Ecto neural progenitor cell (in vitro differentiated cells): ENCODE measurements at places on chromosomes 12 and 14.

- no peak for DNase-seq
Observed at GRCh38 chr12:108046135-108046534, 83.0 kb upstream of the WSCD2 start.

- no peak for DNase-seq
Observed at GRCh38 chr14:32358781-32359180, 29.7 kb downstream of the AKAP6 start.

DNA sequence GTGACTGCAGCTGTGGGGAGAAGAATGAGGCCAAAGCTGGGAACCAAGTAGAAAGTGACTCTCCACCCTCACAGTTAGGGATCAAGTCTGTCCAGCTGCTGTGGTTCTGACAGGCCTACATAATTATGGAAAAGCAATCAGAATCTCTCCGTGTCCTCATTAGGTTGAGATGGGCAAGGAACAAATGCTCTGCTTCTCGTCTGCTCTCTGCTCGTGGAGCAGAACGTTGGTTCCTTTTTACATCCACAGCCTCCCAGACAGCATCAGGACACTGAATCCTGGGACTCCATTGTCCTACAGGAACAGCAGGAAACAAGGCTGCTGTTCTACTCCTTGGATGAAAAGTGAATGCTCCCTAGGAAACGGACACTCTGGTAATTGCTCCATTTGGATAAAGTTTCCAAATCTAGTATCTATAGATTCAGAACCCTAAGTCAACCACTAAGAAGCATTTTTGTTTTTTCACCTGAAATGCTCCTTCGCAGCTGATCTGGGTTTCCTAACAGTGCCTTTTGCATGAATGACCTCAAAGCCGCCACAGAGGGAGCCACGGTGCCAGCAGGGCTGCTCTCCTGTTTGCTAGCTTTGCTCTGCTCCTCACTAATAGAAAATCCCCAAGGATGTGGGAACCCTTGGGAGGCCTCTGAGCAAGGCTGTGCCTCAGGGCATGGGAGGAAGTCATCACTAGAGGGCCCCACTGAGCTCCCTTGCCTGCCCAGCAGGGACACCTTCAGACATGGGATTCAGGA lies 102.0 kb downstream of the EGLN3 start:
- DNase-seq, result peak; percentile 88

- no peak for DNase-seq
Observed at GRCh38 chr12:50633955-50634354, 129.2 kb downstream of the DIP2B start.

GRCh38 chr12:43501703-43502102 lies 50.3 kb downstream of the ADAMTS20 start:
- DNase-seq, result no peak

DNA sequence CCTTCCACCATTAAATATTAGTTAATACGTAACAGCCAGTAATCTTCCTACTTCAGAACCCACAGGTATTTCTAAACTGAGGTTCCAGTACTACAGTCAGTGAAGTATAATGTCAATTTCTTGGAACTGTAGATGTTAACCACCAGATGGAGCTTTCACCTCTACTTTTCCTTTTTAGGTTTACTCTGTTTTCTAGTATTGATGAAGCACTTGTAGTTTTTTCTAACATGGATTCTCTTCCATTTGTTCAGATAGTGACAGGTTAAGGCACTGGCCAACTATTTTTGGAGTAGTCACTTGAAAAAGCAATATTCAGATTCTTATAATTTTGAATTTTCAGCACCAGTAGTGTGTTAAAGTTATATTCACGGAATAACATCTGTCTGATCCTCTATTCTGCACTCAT lies 4.6 kb upstream of the SEC23A start:
- DNase-seq, result no peak

GRCh38 chr14:53663709-53664108 lies 292.9 kb downstream of the BMP4 start:
- DNase-seq, result peak; percentile 60

DNA sequence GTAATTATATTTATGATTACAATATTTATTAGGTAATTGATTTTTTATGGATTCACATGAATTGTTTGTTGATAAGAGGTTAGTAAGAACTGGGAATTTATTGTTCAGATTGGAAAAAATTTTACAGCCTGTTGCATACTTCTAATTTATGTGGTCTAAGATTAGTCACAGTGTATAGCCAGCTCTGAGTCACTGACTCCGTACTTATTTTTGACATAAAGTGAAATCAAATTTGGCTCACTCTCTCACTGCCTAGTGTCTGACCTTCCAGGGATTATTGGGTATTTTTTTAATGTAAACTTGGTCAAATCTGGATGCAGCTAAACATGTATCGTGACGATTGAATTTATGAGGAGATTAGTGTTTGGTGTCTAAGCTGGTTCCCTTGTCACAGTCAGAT lies 109.3 kb downstream of the PTPRQ start:
- DNase-seq, result no peak

- no peak for DNase-seq
Observed at GRCh38 chr12:56931474-56931978, 2.7 kb downstream of the SDR9C7 start.

DNA sequence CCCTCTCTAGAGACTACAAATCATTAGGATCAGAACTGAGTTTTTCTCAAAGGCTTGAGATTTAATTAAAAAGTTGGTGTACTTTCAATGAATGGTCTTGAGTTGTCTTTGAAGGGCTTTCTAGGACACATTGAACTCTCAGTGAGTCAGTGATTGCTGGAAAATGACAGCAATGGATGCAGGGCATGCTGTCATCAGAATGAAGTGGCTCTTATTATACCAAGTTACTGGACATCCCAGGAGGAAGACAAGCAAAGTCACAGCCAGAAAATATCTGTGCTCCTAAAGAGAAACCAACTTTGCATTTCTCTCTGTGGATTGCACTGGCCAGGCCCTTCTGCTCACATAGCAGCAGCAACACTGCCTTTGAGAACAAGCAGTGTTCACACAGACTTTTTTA lies 112.6 kb downstream of the PRIMA1 start:
- no peak for DNase-seq

DNA sequence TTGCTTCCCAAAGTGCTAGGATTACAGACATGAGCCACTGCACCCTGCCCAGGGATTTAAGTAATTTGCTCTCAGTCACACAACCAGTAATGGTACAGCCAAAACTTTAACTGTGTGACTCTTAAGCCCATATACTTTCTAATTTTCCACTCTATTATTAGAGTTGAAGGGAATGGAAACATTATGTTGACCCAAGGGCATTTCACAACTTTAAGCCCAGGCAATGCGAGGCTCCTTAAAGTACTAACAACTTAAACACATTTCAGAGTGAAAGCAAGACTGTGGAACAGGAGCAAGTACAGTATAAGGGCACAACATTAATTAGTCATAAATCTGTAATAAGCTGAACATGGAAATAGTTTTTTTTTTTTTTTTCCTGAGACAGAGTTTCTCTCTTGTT lies 39.8 kb downstream of the BAZ1A start:
- DNase-seq, result no peak

- no peak for DNase-seq
Observed at GRCh38 chr14:58428118-58428683, 682 bp downstream of the KIAA0586 start.

DNA sequence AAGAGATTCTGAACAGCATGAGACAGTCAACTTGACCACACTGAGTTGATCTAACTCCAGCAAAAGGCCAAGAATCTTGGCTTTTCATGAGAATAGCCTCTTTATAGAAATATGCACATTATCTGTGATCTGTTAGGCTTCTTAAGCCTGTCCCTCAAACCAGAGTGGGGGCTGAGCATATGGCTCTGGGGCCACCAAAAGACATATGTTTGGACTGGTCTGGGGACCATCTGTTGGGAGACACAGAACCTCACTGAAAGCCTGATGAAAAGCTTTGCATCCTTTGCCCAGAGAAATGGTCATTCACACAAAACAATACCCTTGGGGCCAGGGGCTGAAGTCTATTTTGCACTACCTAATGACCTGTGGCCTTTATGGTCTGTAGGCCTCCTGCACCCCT lies 165.3 kb upstream of the PRMT8 start:
- no peak for DNase-seq

DNA sequence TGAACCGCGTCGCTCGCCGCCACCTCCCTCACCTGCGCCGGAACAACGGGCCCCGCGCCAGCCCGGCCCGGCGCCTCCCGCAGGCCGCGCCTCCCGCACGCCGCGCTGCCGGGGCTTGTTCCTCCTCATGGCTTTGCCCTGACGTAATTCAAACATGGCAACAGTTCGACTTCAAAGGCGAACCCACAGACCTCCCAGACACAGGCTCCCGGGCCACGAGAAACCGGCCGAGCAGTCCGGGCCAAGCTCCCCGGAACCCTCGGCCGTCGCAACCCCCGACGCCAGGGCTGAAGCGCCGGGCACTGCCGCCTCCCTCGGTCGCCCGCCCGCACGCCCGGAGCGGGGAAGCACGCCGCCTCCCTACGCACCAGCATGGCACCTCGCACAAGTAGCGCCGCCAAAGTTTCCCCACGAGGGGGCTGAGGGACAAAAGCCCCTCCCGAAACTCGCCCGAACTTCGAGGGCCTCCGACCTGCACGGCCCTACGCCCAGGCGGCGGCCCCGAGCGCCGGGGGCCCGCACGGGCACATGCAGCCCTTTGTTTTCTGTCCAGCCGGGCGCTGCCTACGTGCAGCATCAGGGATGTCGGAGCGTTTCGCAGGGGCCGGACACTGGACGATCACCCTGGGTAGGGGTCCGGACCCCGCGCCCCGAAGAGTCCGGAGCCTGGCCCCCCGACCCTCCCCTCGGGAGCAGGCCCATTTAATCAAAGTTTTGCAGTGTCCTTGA lies 1.7 kb downstream of the SINHCAF start:
- peak; percentile 86 for DNase-seq

DNA sequence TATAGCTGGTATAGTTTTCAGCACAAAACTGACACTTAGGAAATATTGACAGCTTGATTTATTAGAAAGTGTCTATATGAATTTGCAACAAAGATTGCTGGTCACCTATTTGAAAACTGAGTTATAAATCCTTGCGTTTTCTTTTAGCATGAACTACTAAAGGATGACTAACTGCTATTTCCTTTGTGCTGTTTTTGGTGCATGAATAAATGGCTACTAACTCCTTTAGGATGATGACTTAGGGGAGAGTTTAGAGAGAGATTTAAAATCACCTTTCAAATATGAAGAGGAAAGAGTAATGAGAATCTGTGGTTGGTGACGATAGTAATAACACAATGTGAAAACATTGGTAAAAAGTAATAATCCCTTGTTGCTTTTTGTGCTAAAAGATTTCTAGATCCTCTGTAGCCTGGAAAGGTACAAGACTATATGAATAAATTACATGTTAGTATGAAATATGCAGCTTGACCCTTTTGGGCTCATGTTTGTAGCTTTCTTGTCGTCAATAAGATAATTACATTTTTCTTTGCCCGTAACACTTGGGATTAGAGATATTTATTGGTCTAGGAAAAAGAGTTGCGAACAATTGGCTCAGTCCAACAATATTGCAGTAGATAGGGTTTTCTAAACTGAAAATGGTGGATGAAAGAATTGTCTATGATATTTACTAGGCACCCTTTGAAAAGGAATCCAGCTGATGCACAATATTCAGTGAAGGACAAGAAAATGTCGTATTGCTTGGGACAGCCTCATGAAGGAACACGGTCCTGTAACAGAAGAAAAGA lies 453.0 kb downstream of the ADAMTS20 start:
- DNase-seq, result no peak

- no peak for DNase-seq
Observed at GRCh38 chr12:61043838-61044237, 1216.4 kb upstream of the USP15 start.

DNA sequence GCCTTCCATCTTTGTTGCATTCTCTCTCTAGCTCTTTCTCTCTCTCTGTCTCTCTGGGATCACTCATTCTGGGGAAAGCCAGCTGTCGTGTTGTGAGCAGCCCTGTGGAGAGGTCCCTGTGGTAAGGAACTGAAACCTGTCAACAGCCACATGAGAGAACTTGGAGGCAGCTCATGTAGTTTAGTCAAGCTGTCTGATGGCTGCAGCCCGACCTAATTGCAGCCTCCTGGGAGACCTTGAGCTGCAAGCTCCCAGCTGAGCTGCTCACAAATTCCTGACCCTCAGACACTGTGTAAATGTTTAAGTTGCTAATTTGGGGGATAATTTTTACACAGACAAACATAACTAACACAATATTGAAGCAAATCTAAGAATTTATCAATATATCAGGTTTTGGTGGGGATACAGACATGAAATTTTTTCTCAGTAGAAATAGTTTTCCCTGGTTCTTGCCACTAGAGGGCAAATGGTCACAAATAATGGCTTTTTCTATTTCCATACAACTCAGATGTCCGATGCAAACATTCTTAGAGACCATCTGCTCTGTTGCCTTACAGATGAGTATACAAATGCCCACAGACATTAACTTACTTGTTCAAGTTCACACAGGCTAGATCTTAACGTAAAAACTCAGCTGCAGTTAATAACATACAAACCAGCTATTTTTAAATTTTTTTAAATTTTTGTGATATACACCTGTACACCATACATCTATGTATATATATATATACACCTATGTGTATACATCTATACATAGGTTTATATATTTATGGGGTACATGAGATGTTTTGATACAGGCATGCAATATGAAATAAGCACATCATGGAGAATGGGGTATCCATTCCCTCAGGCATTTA lies 15.5 kb upstream of the KRR1 start:
- DNase-seq, result no peak

- peak; percentile 75 for DNase-seq
Observed at GRCh38 chr12:2999265-2999841, 40.2 kb downstream of the TEAD4 start.
